ENCODE measurements at places on chromosomes 2 and 18.

- no peak for DNase-seq
Measured at GRCh38 chr18:33350256-33350655, 90.3 kb downstream of the CCDC178 start.

- no peak for DNase-seq
Measured at GRCh38 chr2:2123238-2123637, 207.8 kb downstream of the MYT1L start.

GRCh38 chr2:60052601-60053000 lies 500.9 kb downstream of the BCL11A start:
- no peak for DNase-seq

DNA sequence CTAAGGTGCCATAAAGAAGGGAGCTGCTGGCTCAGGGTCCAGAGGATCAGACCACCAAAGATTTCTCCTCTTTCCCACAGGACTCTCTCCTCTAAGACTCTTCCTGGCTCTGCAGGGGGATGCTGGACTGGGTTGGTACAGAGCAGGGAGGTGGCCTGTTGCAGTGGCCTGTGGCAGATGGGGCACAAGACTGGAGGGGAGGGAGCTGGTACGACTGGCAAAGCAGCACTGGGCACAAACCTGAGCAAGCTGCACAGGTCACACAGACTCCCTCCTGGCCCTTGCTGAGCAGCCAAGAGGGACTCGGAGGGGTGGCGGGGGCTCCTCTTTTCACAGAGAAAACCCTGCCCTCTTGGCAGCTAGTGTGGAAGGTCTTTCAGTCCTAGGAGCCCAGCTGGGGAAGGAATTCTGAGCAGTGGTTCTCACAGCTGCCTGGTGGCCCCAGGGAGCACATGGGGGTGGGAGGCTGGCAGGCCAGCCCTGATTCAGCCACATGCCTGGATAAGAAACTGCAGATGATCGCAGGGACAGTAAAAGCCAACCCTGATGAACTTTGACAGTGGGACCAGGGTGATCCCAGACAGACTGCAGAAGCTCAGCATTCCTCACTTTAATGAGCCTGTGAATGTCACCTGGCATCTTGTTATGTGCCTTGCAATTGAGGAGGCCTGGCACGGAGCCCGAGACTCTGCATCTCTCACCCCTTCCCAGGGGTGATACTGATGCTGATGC lies 32.5 kb upstream of the ACAA2 start:
- DNase-seq: no peak

GRCh38 chr2:216742411-216742810 lies 47.1 kb upstream of the IGFBP5 start:
- DNase-seq: no peak

DNA sequence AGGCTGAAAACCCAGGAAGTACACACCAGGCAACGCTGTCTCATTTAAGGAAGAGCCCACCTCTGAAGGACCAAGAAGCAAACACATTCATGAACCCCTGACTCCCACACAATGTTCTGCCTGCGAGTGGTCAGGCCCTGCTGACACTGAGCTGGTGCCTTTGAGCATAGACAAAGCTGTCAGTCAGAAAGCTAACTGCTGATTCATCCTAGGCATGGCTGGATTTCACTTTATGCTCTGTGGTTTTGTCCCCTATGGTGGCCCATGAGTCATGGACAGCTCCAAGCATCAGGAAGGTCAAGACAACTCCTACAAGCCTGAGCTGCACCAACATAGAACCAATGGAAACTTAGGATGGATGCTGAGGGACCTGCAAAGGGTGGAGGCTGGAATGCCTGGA lies 78.9 kb downstream of the UXS1 start:
- no peak for DNase-seq

GRCh38 chr18:51123936-51124486 lies 73.5 kb downstream of the MEX3C start:
- no peak for DNase-seq

DNA sequence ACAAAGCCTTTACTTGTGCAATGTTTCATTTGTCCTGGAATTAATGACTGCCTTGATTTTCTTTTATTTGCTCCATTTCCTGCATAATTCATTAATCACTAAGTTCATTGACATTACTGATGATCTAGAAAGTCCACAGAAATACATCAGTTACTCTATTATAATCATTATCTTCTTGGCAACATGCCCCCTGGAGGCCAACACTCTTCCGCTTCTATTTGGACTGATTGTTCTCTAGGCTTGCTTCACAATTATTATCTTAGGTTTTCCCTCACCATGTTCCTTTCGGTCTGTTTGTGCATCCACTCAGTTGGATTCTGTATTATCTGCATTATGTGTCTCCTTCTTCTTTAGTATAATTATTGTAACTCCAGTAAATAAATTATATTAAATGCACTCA lies 461.0 kb upstream of the CDH2 start:
- DNase-seq: no peak

DNA sequence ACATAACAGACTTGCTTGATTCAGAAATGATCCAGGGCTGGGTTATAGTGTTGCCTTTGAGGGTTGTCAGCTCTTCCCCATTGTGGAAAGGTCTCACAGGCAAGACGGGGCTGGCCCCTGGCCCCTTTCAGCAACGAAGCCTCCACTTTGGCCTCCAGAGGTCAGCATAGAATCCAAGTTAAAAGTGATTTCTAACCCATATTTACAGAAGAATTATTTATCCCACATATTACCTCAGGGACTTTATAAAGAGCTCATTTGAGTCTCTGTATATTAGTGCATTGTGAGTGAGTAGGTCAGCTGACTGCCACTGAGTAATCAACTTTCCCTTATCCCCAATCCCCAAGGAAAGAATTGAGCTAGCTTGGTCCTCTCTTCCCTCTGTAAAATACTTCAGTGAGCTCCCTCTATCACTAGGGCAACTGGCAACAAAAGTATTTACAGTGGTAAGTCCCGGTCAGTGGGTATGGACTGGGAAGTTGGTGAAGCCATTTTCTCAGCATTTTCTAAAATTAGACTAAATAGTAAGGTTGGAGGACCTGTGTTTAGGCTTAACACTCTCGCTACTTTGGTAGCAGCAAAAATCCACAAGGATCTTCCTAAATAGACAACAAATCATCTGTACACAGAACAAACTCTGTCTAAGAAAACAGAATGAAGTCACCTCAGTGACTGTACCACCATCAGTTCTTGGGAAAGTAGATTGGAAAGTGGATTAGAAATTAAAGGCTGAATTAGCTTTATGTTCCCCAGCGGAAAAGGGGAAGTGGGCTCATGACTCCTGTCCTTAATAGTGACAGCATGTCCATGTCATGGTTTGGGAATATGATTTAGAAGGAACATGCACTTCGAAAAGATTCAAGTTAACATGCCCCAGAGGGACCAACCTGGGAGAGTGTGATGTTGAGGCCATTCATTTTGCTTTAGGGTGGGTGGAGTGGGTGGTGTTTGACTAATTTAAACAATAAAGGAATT lies 171.0 kb upstream of the SIX3 start:
- no peak for DNase-seq

DNA sequence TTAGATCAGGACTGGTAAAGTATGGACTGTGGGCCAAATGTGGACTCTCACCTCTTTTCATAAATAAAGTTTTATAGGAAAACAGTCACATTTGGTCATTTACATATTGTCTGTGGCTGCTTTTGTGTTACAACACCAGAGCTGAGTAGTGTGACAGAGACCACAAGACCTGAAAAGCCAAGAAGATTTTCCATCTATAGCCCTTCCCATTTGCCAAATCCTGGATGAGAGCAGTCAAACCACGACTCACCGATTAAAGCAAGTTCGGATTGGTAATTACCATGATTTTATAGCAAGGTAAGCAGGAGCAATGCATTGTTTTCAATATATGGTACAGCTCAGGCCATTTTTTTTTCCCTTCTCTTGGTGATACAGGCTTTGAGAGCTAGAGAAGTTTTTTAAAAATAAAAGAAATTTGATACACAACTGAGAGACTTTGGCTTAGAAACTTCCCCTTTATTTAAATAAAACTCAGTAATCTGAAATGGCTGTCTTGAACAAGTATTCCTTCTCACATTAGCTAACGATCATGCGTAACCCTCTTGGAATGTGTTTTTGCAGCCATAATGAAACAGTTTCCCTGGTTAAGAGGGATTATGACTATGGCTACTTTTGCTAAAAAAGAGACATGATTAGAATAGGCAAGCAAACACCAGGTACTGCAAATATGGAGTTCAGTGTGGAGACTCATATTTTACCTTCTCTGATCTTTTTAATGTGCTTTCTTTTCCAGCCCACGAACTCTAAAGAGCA lies 9.5 kb upstream of the MALL start:
- DNase-seq: no peak

GRCh38 chr2:20641123-20641985 lies 9.5 kb downstream of the HS1BP3 start:
- no peak for DNase-seq

GRCh38 chr2:206851521-206851920 lies 86.1 kb downstream of the FASTKD2 start:
- DNase-seq: no peak

Measured in hematopoietic multipotent progenitor cell treated with erythropoietin and hydrocortisone succinate and interleukin-3 and kit ligand, for 15 days (in vitro differentiated cells).